ENCODE measurements at places on chromosomes 5 and 9.

GRCh38 chr5:106875591-106876297 is 795.0 kb downstream of the EFNA5 start:
- no peak for DNase-seq

DNA sequence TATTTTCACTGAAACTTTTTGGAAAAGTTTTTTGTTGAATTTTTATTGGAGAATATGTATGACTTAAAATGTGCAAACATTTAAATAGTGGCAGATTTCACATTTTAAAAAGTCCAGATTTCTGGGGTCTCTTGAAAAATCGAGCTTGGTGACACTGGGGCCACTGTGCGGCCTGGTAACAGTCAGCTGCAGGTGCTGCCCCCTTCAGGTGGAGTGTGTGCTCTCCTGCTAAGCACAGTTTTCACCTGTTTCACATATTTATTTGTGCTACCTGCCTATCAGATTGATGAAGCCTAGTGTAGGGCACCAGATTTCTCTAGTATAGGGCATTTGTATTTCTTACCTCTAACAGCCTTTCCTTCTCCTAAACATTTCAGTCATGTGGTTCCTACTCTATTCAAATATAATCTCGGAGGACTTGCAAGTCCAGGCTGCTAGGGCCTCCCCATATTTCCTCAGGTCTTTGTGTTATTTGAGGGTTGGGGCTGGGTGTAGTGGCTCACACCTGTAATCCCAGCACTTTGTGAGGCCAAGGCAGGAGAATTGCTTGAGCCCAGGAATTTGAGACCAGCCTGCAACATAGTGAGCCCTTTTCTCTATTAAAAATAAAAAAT is 95.8 kb upstream of the KLF9 start:
- DNase-seq, result no peak

GRCh38 chr9:133701981-133702797 is 36.0 kb downstream of the SARDH start:
- no peak for DNase-seq

DNA sequence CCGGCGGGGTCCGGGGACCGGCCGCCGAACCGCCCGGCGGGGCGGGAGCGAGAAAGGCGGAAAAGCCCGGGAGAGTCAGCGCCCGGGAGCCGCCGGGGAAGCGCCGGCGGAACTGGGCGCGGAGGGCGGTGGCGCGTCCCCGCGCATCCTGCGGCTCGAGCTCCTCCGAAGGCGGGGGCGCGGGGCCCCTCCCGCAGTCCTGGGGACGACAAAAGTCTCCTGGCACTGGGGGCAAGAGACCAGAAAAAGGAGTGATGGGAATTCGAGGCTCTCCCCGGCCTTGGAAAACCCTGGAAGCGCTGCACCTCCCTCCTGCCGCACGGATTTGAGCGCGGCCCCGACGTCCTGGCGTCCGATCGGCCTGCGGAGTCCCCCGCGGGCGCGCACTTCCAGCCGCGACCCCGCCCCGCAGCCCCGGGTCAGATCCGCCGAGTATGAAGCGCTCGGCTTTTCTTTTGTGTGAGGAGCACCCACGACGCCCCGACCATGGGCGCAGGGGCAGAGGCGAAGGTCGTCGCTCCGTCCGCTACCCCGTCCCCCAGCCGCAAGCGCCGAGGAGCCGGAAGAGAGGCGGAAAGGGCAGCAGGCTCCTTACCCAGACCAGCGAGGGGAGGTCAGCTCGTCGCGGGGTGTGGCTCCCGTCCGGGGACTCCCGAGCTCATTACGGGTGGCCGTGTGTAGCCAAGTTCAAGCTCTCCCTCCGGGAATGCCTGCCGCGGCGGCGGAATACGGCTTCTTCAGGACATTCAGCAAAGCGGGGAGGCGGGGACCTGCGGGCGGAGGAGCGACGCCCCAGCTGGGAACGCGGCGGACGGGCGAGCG is at the start of gene EPB41L4A:
Gene EPB41L4A (minus strand): TSS at position 114 of the 822 bp plus-strand sequence. CDS start 238 bp downstream, outside the sequence.
- DNase-seq, result peak; percentile 22

DNA sequence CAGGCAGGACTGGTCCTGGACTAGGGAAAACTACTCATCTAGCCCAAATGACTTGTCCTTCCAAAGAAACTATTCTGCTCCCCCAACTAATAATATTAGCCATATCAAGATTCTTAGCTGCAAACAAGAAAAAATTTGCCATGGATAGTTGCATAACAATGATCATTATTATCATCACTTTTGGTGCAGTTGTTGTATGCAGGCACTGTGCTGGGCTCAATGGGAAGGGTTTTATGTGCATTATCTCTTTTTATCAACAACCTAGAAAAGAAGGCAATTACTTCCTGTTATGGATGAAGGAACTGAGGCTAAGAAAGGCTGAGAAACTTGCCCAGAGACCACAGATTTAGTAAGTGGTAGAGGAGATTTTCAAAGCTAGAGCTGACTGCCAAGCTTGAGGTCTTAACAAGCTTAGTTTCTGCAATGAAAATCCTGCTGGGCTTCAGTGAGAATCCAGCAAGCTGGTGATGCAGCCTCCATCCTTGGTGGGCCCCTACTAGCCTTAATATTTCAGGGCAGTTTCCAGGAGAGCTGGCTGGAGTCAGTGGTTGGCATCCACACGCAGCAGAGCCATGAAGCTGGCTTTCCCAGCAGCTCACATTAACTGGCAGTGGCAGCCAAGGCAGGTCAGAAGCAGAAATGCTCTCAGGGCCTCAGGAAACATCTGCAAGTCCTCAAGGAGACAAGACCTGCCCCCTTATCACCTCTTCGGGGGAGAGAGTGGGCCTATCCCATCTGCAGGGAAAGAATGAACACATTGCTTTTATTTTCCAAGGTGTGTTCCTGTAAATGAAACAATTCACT is 20.5 kb upstream of the MEGF9 start:
- no peak for DNase-seq

DNA sequence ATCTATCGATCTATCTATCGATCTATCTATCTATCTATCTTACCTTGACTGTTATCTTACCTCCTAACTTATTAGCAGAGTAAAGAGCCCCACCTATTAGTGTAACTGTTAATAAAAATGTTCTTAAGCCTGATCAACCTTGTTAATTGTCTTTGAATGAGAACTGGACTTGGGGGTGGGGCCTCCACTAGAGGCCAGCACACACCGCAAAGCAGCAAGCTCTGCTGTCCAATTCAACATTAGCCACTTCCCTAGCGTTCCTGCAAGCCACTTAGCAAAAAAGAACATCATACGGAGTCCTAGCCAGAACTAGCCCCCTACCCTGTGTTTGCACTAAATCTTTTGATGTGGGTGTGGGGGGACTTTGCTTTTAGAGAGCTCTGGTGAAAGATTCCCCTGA is 515.8 kb downstream of the KDM4C start:
- no peak for DNase-seq

DNA sequence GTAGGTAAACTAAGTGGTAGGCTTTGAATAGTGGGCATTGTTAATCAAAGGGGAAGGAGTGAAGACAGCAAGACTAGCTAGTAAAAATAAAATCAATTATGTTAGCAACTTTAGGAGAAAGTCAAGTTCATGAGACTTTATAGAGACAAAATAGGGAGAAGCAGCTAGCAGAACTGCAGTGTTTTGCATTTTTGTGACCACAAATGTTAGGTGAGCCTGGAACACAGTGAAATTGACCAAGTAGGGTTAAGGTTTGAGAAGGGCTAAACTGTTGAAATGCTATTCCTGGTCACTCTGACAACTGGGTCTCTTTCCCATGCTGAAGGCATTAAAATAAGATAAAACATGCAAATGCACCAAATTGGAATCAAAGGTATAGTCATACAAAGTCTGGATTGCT is 13.0 kb downstream of the SEC61B start:
- DNase-seq, result no peak

DNA sequence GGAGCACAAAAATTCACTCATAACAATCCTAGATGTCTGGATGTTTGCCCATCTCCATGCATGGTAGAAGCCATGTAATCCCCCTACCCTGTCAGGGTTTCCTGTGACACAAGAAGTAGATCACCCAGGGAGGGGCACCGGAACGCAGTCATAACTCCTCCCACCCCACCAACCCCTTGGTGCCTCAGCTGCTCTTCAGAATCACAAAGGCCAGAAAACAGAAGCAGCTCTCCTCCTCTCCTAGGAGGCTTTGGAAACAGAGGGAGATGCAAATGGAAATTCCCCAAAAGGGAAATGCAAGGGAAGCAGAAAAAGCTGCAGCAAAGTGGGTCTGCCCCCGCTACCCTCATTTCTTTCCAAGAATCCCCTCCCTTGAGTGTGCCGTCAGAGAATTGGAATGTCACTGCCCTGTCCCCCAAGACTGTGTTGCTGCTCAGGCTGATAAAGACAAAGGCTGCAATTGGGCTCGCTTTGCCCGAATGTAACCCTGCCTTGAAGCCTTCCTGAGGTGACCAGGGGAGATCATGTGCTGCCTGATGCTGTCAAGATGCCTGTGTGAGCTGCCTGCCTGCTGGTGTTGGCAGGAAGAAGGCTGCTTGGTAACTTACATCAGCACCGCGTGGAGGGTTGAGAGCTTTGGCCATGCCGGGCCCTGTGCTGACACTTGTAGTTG is 65.5 kb upstream of the ABCA1 start:
- DNase-seq, result peak; percentile 79

DNA sequence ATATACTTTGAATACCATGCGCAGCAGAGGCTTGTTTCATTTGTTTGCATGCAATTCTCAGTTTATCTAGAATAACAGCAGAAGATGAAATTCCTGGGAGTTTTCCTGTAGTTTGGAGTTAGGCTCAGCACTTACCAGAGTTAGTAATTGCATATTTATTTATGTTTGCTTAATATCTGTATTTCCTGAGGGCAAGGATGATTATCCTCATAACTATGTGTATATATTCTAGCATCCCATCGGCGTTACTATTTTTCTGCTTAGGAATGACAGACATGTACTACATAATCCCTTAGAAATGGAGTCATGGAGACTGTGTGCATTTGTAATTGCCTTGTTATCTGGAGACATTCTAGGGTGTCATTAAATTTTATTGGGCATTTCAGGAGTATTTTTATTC is 1184.8 kb downstream of the DTWD2 start:
- DNase-seq, result no peak

- DNase-seq, result no peak
Measured at GRCh38 chr5:125177340-125177739, 430.9 kb upstream of the ZNF608 start.

DNA sequence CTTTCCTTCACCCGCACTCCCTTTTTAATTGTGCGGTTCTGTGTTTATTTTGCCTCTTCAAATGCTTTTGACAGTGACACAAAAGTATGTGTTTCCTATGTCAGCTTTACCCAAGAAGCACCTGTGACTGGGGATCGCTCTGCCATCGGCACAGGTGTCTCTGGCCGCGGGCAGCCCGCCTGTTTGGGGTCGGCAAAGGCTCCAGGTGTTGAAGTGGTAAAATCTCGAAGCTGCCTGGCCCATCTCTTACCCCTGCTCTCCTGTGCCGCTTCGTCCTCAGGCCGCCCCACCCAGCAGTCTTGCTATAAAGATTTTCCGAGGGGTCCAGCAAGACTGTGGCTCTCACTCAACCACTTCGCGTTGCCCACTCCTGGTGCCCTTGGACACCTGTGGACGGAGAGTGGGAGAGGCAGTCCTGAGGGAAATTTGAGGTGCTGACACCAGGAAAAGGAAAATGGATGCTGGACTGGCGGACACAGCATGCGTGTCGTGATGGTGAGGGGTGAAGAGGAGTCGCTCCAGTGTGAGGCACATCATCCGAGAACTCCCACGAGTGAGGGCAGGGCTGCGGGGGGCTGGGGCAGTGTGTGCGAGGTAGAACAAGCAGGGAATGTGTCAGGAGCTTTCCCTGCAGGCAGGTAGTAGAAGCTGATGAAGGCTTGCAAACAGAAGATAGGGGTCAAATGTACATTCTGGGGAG is 29.1 kb upstream of the CEP72 start:
- no peak for DNase-seq

GRCh38 chr5:14759744-14760547 is 95.4 kb downstream of the OTULIN start:
- no peak for DNase-seq

GRCh38 chr5:126446498-126447224 is 23.5 kb downstream of the GRAMD2B start:
- no peak for DNase-seq

DNA sequence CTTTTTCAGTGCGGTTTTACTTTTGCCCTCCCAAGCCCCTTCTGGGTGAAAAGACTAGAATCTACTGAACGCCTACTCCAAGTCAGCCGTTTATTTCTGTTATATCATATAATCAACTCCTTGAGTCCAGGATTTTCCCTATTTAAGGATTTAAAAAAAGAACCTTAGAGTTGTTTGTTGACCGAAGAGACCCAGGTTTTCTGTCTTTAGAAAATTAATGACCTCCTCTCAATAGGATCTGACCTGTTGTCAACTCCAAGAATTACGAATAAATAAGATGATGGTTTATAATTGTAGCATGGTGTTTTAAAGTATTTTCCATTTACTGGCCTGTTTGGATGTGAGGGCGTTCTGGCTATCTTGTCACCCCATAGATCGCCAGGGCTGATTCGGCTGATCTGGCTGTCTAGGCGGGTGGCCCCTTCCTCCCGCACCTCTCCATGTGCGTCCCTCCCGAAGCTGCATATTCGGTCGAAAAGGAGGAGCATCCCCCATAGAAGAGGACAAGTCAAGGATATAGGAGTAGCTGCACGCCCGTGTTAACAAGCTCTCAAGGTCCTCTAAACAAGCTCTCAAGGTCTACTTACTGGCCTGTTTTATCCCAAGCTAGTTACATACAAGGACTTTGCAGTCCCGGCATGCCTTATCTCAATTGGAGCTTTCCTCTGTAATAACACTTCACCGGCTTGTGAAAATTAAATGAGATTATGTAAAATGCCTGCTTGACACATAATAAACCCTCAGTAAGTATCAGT is 1.1 kb upstream of the UBAP2 start:
- no peak for DNase-seq

DNA sequence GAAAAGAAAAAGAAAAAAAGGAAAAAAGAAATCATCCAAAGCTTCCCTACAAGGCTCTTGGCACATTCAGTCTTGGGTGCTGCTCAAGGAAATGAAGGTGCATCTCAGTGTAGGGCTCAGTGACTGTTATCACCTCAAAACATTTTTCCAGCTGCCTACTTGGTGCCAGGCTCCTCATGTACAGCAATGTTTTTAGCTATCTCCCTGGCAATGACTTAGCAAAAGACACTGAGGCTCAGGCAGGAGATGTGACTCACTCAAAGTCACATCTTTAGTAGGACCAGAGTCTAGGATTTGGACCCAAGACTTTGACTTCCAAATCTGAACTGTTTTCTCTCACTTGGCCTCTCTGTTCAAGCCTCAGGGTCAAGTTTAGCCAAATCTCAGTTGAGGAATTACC is 264.2 kb downstream of the CRB2 start:
- no peak for DNase-seq

- no peak for DNase-seq
Measured at GRCh38 chr5:31269259-31269658, 75.8 kb downstream of the CDH6 start.

GRCh38 chr9:113535756-113536155 is 72.2 kb downstream of the RGS3 start:
- no peak for DNase-seq

All from caudate nucleus (tissue), 63 donors.